Fibroblast of skin of right quadriceps (primary cell): ENCODE measurements at places on chromosomes 16 and 17.

DNA sequence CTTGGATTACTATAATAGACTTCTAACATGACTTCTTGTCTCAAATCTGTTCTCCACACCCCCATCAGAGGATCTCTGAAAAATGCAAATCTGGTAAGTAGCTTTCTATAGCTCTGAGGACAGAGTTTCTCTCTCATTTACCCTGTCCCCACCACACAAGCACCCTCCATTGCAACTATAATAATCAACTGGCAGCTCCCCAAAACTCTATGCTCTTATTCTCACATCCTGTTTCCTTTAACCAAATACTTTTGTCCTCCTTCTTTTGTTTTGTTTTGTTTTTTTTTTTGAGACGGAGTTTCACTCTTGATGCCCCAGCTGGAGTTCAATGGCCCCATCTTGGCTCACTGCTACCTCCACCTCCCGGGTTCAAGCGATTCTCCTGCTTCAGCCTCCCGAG is 73.4 kb downstream of the HELZ start:
- no peak for DNase-seq

DNA sequence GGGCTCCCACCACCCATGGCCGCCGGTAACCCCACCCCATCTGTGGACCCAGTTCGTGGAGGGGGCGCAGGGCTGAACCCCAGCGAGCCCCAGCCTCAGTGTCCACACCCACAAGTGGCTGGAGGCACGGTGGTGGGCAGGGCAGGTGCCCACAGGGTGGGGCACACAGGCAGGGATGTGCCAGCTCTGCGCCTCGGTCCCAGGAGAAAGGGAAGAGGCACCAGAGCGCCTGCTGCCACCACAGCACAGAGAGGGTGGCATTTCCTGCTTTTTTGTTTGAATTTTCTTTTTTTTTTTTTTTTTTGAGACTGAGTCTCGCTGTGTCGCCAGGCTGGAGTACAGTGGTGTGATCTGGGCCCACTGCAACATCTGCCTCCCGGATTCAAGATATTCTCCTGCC is 19.0 kb downstream of the ZFPM1 start:
- no peak for DNase-seq

DNA sequence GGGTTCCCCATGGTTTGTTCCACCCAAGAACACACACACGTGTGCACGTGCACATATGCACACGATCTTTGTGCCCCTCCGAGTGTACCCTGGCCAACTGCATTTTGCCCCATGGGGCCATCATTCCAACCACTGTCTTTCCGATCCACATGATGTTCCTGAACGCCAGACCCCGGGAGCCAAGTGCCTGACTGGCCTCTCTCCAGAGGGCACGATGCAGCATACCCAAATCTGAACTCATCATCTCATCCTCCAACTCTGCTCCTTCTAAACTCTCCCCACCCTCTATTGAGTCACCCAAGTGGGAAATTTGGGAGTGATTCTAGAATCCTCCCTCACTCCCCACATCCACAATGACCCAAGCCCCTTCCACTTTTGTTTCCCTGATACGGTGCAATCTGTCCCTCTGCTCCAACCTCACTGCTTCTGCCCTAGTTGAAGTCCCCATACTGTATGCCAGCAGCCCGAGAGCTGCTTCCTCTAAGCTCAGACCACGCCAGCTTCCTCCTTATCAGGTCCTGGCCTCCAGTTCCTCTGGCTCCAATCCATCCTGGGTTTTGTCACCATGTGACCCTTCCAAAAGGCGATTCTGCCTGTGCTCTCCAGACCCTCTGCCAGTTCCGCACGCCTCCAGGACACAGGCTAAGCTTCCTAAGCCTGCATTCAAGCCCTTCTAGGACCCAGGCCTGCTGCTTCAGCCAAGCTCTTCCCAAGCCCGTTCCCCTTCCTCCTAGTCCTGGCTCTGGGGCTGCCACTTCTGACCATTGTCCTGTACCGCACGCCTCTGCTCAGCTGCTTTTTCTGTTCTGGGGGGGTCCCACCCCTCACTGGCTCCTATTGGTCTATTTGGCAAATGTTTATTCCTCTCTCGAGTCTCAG is 10.1 kb upstream of the TMEM208 start:
- DNase-seq = no peak

DNA sequence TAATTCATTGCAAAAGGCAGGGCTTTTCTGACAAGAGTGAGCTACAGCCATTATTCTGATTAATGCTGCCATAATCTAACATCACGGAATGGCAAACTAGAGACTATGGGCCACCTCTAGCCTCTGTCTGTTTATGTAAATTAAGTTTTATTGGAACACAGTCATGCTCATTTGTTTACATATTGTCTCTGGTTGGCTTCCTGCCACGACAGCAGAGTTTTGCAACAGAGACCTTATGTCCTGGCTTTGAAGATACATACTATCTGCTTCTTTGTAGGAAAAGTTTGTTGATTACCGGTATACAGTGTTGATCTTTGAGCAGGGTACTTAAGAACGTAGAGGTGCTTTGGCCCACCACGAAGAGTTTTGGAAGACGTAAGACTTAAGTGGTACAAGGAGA is 715.9 kb upstream of the RBFOX1 start:
- no peak for DNase-seq

DNA sequence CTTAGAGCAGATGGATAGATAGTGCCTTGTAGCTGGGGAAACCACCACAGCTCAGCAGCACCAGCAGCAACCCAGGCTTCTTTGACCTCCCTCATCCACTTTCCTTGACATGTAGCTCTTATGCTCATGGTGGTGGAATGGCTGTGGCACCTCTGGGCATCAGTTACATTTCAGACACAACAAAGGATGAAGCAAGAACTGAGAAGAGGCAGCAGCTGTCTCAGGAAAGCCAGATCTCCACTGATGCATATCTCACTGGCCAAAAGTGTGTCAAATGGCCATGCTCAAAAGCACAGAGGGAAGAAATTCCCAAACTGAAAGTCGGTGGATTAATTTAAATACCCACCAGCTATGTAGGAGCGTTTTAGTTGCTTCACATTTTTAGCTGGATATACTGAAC is 671.4 kb upstream of the SALL1 start:
- DNase-seq = no peak

GRCh38 chr17:60372790-60373483 is 19.0 kb downstream of the USP32 start:
- peak; percentile 56 for DNase-seq

GRCh38 chr16:56193951-56194726 is 2.9 kb downstream of the GNAO1 start:
- peak; percentile 59 for DNase-seq

DNA sequence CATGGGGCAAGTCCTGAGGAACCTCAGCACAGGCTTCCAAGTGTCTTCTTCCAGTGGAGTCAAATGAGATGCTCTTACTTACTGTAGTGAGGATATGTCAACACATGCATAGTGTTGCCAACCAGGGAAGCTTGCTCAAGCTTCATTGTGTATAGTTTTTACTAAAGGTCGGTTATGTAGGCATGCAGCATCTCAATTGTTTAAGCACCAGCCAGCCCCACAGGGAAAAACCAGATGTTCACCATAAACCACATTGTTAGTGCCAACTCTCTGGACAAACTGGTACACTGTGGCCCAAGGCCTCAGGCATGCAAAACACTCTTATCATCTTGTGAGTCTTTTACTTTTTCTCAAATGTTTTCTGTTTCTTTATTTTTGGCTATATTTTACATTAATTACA is 152.1 kb downstream of the PHKB start:
- DNase-seq = no peak

- DNase-seq = peak; percentile 48
Measured at GRCh38 chr16:88812513-88813268, 963 bp upstream of the APRT start.

- DNase-seq = no peak
Measured at GRCh38 chr16:72532906-72533410, 361.0 kb upstream of the PMFBP1 start.

GRCh38 chr17:49633762-49634484 is 44.0 kb downstream of the SPOP start:
- DNase-seq = no peak

DNA sequence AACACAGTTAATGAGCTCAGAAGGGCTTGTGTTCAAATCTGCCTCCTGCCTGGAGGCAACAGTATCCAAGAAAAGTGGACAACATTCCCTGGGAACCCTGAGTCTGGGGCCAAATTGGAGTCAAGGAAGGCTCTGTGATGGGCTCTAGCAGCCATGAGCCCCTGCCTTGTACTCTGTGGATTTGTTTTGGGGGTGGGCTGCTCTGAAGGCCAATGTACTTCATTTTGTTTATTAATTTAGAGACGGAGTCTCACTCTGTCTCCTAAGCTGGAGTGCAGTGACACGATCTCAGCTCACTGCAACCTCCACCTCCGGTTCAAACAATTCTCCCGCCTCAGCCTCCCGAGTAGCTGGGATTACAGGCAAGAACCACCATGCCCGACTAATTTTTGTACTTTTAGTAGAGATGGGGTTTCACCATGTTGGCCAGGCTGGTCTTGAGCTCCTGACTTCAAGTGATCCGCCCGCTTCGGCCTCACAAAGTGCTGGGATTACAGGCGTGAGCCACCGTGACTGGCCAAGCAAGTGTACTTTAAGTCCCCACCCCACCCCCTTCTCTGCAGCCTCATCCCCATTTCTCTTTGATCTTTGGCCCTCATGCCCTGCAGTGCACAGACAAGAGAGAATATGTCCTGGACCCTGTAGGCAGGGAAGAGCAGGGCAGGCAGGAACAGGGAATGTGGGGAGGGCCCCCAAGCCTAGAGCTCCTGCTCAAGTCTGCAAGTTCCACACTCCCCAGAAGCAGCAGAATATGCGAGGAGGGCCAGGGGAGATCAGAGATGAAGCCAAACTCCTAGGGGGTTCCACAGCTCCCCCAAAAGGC is 2.7 kb upstream of the GIP start:
- DNase-seq = no peak
